HT-29 (cell line): ENCODE measurements at places on chromosomes 7 and 10.

DNA sequence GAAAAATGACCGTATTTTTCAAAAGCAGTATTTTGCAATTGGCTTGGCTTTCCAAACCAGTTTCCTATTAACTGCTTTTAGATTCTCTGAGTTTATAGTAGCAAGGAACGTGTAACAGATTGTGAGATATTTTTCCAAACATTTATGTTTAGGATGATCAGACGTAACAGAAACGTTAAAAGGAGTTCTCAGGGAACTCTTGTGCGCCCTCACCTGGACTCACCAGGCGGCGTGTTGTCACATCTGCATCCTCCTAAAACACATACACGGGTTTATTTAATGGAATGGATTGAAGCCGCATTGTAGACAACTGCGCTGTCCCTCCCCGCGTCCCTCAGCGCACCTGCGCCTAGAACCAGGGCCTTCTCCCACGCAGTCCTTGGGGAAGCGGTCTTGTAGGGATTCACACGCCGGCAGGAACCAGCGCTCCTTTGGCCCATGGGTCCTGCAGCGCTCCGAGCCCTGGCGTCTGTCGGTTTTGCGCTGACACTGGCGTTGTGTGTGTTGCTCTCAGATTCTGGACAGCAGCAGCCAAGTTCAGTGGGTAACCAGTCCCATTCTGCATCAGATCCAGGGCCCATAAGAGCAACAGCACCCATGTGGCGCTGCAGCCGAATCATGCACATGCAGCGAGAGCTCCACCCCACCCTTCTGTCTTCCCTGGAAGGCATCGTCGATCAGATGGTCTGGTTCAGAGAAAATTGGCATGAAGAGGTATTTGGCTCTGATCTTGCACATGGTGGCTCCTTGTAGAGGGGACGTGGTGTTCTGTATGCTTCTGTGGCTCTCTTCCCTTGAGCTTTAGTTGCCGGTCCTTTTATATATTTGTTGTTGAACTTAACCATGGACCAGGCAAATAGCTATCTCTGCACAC is 114.9 kb downstream of the TRRAP start:
- peak; percentile 13 for DNase-seq

GRCh38 chr10:114653926-114654325 is 4.1 kb downstream of the ABLIM1 start:
- no peak for DNase-seq

DNA sequence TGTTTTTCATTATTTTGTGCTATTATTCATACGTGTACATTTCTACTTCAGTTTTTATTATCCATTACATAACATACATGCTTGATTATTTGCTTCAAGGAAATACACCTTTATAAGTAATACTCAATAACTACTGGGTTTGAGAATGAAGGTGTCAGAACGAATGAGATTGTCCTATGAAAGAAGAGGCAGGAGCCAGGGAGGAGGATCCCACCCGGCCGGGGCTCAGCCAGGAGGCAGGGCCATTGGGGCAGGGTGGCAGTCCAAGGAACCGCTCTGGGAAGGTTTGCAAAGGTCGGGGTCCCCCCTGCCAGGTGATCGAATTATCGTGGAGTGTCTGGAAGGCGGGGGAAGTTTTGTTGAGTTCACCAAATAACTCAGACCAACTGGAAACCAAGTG is 9.1 kb downstream of the TRIM56 start:
- no peak for DNase-seq

GRCh38 chr10:52136921-52137320 is 177.2 kb upstream of the DKK1 start:
- DNase-seq, result no peak

DNA sequence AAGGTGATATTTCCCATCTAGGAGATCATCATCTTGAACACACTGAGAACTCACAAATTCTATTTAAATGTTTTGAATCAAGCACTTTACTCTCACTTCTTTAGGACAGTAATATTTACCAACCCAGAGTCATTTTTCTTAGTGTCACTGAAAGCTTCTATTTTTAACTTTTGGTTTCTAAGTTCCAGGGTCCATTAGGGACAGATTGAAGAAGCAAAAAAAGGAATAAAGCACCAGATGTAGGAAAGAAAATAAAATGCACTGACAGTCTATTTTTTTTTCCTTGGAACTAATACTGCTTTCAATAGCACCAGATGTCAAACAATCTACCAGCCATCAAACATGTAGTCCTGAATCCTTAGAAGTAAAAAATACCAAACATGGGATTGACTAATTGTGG is 526.7 kb upstream of the LRRN3 start:
- no peak for DNase-seq

DNA sequence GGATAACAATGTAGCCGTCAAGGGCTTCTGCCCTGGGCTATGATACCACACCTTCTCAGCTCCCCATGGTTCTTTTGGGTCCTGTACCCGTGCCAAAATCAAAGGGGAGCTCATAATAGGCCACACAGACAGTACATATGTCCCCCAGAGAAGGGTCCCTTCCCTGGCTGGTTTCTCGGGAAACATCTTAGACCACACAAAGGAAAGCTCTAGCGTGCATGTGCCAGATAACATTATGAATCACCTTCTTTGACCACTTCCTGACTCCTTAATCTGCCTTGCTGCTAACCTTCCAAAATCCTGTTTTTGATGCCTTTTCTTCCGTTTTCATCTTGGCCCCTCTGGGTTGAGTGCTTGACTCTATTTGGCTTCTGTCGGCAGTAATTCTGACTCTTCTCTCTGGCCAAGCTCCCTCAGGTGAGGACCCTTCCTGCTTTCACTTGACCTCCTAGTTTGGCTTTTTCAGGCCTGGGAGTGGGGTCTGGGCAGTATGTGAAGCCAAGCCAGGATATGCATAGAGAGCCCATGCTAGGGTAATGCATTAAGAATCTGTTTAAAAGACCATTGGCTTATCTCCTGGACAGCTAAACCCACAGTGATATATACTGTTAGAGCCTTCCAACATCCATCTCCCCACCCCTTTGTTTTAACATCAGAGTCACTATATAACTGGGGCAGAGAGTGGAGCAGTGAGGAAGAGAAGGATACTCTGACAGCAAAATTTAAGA is 84.8 kb downstream of the ANLN start:
- no peak for DNase-seq

DNA sequence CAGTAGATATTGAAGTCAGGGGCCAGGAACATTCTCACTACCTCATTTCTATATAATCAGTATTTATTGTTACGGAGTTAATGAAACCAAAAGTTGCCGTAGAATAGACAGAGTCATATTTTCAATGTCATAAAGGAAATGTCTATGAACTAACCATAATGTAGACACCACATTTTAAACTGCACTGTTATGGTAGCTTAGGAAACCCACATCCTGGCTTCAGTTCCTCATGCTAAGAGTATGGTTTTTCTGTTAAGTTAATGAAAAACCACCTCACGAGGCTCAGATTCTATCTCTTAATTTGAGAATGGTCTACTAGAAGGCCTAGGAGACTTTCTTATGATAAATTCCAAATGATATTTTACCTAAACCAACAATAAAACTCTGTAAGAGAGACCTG is 166.5 kb downstream of the TMEM26 start:
- no peak for DNase-seq

DNA sequence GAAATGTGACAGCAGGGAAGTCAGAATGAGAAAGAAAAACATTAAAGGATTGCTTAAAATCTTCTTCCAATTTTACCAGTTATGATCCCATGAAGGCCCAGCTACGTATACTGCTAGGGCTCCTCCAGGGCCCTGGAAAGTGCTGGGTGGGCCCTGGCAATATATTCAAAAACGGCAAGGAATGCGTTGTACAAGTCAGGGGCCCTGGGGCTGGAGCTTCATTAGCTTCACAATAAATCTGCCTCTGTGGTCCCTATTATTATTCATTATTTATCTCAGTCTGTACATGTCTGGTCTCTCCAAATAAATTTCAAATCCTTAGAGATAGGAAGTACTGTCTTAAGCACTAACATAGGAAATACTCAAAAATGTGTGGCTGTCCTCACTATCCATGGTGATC is 7.6 kb downstream of the JAZF1 start:
- DNase-seq, result no peak

DNA sequence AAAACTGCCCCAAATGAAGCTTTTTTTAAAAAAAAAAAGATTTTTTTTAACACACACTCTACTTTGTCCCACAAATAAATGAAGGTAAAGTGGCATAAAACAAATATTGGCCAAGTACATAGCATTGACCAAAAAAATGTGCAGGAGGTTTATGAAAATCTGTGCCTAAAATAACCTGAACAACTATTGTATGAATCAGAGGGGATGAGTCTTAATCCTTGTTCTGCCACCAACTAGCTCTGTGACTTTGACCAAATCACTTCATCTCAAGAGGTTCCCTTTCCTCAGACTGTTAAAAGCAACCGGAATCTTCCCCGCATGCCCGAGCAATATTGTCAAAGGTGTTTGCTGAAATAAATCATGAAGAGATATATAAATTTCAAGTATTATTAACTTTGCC is 150.4 kb upstream of the NEBL start:
- no peak for DNase-seq

- DNase-seq, result peak; percentile 30
These were observed 58.4 kb downstream of the JCAD start for GRCh38 chr10:30000802-30001571.

DNA sequence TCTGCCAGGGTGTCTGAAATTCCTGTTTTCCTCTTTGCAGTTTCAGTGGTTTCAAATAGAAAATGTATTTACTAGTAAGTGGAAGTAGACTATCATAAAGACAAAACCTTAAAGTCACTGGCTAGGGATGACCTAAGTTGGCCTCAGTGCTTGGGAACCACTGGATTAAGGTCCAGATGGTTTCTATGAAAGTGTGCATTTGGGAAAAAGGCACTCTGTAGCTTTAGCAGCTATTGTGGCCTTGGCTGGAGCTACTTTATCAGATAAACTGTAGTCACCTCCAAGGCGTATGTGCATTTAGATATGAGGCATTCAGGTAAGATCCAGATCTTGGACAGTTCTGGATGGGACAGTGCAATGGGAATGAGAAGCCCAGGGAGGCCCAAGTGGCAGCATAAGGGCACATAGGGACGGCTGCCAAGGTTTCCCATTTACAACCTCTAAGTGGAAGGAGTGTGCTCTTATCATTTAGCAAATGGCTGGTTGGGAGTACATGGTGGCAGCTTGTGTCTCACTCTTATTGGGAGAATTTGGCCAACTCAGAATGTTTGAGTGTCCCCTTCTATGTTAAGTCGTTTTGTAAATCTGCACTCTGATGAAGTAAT is 185.6 kb downstream of the LRMDA start:
- DNase-seq, result no peak

GRCh38 chr10:133182190-133182589 is 22.2 kb downstream of the KNDC1 start:
- DNase-seq, result no peak

DNA sequence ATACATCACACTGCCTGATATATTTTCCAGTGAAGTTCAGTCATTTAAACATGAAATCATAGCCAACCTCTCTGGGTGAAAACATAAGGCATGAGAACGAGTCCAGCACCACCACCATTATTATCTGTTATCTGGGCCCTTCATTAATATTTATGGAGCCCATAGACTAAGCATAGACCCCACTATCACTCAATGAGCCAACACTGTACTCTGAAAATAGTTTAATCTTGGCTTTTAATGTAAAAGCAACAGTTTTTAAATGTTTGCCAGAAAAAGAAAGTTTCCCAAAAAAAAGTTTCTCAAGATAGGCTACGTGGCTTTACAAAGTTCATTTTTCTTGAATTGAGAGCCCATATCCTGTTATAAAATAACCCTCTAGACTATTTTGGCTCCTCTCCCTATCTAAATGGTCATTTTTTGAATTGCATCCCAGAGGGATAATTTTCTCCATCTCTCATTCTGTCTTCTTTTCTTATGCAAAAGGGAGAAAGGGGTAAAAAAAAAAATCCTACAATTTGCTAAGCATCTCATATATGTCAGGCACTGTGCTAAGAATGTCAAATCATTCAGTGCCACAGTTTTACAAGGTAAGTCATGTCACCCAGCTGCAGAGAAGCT is 66.1 kb downstream of the FZD1 start:
- no peak for DNase-seq

GRCh38 chr7:70952311-70952710 is 179.6 kb upstream of the GALNT17 start:
- DNase-seq, result no peak

DNA sequence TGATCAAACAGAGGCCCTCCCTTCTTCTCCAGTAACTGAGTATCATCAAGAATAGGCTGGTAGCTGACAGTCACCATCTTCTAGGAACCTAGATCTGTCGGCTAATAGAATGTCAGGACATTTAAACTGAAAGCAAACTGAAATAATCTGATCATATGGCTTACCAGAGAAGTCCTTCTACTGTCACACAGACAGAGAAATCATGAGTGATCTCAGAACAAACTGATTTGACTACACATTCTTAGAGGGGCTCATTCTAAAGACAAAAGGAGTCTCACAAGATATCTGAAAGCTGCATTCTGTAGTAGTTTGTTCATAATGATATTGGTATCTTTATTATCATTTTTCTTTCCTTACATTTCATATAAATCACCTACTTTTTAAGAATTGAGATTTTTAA is 130.9 kb upstream of the ADCY1 start:
- no peak for DNase-seq
